K562 (cell line): ENCODE measurements at places on chromosomes 12 and 14. TPM values are rescaled to one million over a fixed set of nuclear protein-coding genes. Genes with fewer than 3 reads are reported as not detected.

GRCh38 chr14:21385188-21385904, 1.5 kb upstream of the SUPT16H start:
- DNase-seq: no peak
- peaks cover 62% of the 10 kb centered on the region; the same call in 2 of the 3 replicates for H3K36me3 ChIP-seq
- no peaks in the 10 kb centered on the region for H3K27me3 ChIP-seq
- no peak overlapping the region for H3K4me3 ChIP-seq

The TOMM20L gene
- not detected in 2 replicates for total RNA-seq

The TCTN2 gene
- 4.6 and 5.5 TPM in 2 replicates for total RNA-seq

DNA sequence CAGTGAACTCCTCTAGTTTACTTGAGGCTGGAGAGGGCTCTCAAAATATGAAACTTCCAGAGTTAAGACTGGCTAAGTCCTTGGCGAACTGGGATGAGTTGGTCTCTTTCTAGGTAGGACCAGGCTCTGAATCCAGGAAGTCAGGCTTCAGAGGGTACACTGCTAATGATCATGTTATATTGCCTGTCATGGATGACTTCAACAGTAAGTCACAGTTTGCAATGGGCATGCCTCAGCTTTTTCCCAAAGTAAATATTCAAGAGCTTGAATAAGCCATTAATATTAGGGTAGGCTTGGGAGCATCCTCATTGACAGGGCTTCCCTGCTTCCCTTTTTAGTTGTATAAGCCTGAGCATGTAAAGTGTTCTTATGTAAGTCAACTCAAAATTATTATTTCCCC, 61.7 kb upstream of the PTHLH start:
- no peaks in the 10 kb centered on the region for H3K27me3 ChIP-seq
- no peak overlapping the region; the same call in 2 of the 3 replicates for H3K27ac ChIP-seq
- DNase-seq: no peak

The HECTD1 gene
- 90.4 and 90.9 TPM in 2 replicates for total RNA-seq

The KRT85 gene
- not detected in 2 replicates for total RNA-seq

DNA sequence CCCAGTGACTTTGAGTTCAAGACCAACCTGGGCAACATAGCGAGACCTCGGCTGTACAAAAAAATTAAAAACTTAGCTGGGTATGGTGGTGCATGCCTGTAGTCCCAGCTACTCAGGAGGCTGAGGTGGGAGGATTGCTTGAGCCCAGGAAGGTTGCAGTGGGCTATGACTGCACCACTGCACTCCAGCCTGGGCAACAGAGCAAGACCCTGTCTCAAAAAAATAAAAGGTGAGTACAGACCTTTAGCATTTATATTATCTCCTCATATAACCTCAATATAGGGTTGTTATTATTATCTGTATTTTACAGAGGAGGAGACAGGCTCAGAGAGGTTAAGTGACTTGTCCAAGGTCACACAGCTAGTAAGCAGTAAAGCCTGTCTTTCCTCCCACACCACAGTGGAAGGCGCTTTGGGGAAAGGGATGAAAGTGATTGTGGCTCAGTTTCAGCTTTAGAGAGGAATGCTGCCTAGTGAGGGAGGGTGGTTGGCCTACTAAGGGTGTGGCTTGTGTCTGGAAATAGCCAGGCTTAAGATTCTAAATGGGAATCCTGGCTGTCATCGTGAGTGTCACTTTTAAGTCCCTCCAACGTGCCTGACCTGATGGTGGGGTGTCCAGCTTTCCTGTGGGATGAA, 7.2 kb downstream of the TPCN1 start:
- no peak overlapping the region for H3K4me3 ChIP-seq
- H3K27ac ChIP-seq: peak overlapping the region; percentile 49; the same call in 1 of the 3 replicates
- H3K27me3 ChIP-seq: no peaks in the 10 kb centered on the region; the same call in 2 of the 3 replicates
- DNase-seq: no peak
- peaks cover 41% of the 10 kb centered on the region for H3K4me1 ChIP-seq
- peaks cover 56% of the 10 kb centered on the region; the same call in 2 of the 3 replicates for H3K36me3 ChIP-seq

- H3K36me3 ChIP-seq: no peaks in the 10 kb centered on the region
- no peaks in the 10 kb centered on the region for H3K27me3 ChIP-seq
- H3K4me1 ChIP-seq: peaks cover 23% of the 10 kb centered on the region
- no peak overlapping the region for H3K4me3 ChIP-seq
- DNase-seq: no peak
- H3K27ac ChIP-seq: no peak overlapping the region
Observed at GRCh38 chr14:31949709-31950108, 127.4 kb upstream of the ARHGAP5 start.

The AHSA1 gene
- 168 and 175 TPM in 2 replicates for total RNA-seq

The DHH gene
- 2.2 and 2.3 TPM in 2 replicates for total RNA-seq

DNA sequence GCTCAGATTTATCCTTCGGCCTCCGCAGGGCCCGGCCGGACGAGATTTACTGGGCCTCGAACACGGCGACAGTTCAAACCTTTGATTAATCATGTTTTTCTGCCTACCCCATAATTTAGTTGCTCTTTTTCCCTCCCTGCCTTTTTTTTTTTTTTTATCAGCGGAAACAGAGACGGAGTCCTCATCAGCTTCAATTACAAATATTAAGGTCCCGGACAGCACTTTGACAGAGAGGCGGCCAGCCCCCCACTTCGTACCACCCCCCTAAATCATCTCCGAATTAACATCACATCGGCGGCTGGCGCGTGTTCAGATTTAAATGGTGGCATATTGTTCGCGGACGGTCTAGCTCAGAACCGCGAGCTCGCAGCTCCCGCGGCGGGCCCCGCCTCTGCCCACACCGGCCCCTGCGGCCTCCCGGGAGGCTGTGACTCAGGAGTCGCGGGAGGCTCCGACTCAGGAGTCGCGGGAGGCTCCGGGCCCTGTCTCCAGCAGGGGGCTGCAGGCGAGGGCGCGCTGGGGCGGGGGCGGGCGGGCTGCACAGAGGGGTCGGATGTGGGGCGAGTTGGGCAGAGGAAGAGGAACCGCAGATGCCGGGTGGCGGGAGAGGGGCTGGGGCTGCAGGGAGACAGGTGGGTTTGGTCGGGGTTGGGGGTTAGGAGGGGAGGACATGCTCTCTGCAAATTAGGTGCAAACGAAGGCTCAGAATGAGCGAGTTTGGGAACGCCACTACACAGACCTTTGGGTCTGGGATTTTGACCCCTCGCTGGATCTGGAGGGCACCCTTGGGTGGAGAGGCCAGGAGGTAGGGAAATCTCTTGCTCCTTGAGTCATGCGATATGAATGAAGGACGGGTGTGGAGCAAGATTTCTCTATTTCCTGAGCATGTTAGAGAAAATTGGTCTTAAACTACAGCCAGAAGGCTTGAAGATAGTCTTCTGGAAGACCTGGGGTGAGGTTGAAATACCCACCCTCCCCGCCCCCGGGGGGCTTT, 19.6 kb upstream of the ATP5MC2 start:
- H3K36me3 ChIP-seq: no peaks in the 10 kb centered on the region
- H3K4me3 ChIP-seq: no peak overlapping the region
- DNase-seq: peak; percentile 63
- H3K27ac ChIP-seq: no peak overlapping the region
- H3K27me3 ChIP-seq: peaks cover 54% of the 10 kb centered on the region

GRCh38 chr14:74671789-74672188, 41.1 kb downstream of the AREL1 start:
- H3K36me3 ChIP-seq: peaks cover 83% of the 10 kb centered on the region
- no peak overlapping the region for H3K4me3 ChIP-seq
- H3K27me3 ChIP-seq: no peaks in the 10 kb centered on the region
- H3K27ac ChIP-seq: no peak overlapping the region
- DNase-seq: no peak
- H3K4me1 ChIP-seq: no peaks in the 10 kb centered on the region

DNA sequence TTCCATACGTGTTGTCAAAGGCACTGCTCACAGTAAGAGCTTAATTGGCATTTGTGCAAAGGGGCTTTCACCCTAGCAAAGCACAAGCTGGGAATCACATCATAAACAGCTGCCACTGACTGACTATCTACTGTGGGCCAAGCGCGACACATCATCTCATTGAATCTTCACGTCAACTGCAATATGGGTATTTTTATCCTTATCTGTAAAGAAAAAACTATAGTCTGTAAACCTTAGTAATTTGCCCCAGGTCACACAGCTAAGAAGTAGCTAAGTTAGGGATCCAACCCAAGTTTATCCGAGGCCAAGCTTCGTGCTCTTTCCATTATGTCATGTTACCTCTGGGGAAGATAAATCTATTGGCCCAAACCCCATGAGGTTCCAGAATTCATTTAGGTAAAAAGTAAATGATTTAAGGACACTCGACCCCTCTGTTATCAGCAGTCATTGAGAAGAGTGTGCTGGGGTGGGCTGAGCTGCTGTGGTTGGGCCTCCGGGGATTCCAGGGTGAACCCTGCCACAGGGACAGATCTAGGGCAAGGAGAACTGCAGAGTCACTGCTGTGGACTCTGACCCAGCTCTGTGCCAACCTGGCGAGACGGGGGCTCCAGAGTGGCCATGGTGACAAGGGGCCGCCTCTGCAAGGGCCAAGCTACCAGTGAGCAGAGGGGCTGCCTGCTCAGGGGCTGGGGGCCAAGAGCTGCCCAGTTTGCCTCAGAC, 27.6 kb downstream of the NCKAP5L start:
- H3K4me3 ChIP-seq: no peak overlapping the region
- no peaks in the 10 kb centered on the region for H3K27me3 ChIP-seq

DNA sequence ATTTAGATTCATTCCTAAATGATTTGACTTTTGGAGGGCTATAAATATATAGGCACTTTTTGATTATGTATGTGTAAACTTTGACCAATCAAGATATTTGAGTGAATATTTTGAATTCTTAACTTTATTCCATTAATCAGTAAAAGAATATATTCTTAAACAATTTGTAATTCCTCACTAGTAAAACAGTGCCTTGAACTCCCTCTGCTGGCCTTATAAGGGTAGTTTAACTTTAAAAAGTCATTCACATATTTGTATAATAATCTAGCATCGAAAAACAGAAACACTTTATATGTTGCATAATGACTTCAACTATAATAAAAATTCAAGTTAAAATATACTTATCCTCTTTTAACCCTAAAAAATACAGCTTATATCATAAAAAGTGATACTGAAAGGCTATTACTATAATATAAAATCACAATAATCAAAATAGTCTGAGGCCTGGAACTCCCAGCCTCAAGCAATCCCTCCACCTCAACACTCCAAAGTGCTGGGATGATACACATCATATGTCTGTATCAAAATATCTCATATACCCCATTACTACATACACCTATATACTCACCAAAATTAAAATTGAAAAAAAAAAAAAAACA, 31.2 kb downstream of the CCDC59 start:
- H3K4me3 ChIP-seq: no peak overlapping the region
- H3K27ac ChIP-seq: no peak overlapping the region
- DNase-seq: no peak
- no peaks in the 10 kb centered on the region for H3K36me3 ChIP-seq

- no peak for DNase-seq
- H3K36me3 ChIP-seq: no peaks in the 10 kb centered on the region
- H3K4me1 ChIP-seq: no peaks in the 10 kb centered on the region
- H3K27ac ChIP-seq: no peak overlapping the region
Observed at GRCh38 chr14:92686411-92686899, 62.0 kb downstream of the LGMN start.

- no peaks in the 10 kb centered on the region for H3K36me3 ChIP-seq
- DNase-seq: no peak
- no peaks in the 10 kb centered on the region for H3K27me3 ChIP-seq
- H3K4me1 ChIP-seq: no peaks in the 10 kb centered on the region; the same call in 2 of the 3 replicates
- H3K4me3 ChIP-seq: no peak overlapping the region
- no peak overlapping the region for H3K27ac ChIP-seq
Observed at GRCh38 chr14:32345311-32345791, 16.3 kb downstream of the AKAP6 start.

The DACT1 gene
- total RNA-seq: 0.13 TPM in 2 replicates
